ENCODE measurements at places on chromosomes 12 and 14.

- DNase-seq = no peak
Measured at GRCh38 chr14:92635031-92635430, 113.4 kb downstream of the LGMN start.

DNA sequence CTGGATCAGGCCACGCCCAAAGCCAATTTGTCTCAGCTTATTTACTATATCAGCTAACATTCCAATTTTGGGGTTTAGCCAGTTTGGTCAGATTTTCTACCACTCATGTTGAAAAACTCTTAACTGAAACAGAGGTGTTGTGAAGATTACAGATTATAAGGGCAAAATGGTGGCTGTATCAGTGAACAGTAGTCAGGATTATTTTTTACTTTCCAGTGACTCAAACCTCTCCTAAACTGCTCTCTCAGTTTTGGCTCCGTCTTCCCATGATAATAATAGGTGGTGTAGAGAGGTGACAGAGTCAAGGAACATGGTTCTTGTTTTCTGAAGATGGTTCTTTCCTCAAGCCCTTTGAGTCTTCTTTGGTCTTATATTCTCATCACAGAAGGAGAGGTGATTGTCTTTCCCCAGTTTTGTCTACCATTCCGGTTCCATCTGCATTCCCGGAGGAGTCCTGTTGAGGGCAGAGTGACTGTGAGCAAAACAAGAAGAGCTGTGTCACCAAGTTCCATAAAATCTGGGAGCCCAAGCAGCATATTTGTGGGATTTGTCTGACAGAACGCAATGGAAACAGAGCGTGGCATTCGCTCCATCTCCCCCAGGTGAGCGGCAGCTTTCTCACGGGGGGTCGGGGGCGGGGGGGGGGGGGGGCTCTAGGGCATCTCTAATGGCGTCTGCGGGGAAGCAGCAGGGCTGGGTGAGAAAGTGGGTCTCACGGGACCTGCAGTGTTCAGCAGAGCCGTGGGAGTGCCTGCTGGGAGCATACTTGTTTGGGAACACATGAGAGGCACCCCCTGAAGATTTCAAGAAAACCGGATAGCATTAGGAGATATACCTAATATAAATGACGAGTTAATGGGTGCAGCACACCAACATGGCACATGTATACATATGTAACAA lies 59.1 kb downstream of the TBC1D30 start:
- no peak for DNase-seq

- no peak for DNase-seq
Measured at GRCh38 chr12:120037851-120038250, 48.8 kb downstream of the BICDL1 start.

- DNase-seq = no peak
Measured at GRCh38 chr14:77985211-77985615, 185.0 kb upstream of the NRXN3 start.

DNA sequence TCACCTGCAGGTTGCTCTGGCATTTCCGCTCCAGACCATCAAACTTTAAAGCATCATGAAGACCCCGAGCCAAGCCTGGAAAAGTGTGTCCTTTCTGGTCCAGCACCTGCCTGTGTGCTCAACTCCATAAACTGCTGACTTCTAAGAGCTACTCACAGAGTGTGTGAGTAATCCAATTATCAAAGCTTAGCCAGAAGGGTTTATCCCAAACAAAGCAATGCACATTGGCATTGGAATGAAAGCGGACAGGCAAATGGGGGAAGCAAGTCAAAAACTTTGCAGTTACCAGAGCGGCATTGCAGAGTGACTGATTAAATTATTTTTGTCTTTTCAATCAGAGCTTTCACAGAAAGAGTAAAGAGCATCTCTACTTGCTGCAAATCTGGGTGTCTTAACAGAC lies 1262.4 kb upstream of the SEL1L start:
- no peak for DNase-seq

DNA sequence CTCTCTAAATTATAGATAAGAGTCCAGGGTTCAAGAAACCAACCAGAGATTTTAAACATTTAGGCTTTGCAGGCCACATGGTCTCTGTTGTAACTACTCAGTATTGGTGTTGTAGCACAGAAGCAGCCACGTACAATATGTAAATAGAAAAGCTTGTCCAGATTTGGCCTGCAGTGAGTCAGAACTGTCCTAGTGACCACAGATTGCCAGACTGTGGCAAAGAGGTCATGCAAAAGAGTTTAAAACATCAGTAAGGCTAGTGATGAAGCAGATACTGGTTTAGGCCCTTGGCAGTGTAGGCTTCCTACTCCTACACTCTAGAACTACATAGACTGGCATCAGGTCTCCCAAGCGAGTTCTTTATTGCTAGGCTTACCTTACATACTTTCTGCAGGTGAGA lies 117.6 kb upstream of the GARIN6 start:
- no peak for DNase-seq

GRCh38 chr12:40031965-40032364 lies 73.9 kb downstream of the SLC2A13 start:
- DNase-seq = no peak

- DNase-seq = no peak
Measured at GRCh38 chr12:12436831-12437345, 80.0 kb downstream of the BORCS5 start.

GRCh38 chr12:32398816-32399369 lies 465 bp upstream of the FGD4 start:
- no peak for DNase-seq

DNA sequence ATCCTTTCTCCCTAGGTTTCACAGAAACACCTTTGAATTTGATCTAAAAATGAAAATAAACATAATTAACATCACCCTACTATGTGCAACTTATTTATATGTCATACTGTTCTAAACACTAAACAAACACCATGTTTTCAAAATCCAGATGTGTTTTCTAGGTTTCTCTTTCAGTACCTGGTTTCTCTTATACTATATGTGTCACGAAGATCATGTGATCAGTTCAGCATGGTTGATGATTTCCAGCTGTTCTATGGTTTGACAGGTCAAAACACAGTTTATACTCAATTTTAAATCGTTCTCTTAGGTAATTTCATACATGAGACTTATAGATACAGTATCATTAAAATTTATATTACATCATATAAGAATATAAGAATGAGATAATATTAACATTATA lies 373.1 kb downstream of the SOX5 start:
- DNase-seq = no peak

DNA sequence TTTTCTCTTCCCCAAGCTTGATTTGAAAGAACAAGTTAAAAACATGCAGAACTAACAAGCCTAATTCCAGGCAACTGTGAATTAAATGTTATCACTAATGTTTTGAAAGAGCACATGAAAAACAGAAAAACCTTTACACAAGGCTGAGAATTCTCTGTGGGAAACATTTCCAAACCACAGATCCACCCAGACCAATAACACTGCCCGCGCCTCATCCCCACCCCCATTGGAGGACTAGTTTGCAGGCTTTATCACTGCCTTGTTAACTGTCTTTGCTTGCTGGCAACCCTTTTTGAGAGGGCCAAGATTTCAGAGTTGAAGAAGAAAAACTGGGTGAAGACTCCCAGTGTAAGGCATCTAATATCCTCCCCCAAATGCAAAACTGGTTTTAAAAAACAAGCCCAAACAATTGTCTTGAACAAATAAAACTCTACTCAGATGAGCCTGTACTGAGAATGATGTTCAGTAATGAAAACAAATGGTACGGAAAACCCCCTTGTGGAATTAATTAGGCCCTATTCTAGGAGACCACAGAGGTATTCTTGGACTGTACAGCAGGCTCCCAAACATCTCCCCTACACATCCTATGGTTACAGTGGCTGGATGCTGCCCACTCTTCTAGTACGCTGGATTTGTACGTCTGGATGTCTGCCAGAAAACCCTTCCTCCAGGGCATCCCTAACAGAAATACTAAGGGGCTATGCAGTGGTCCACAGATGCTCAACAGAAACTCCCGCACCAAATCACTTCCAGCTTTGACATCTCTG lies 5.8 kb downstream of the MAX start:
- DNase-seq = no peak

GRCh38 chr12:80794551-80794950 lies 77.8 kb downstream of the MYF5 start:
- DNase-seq = no peak

GRCh38 chr14:67620217-67620785 lies 581 bp downstream of the ARG2 start:
- DNase-seq = no peak

GRCh38 chr12:55742719-55743405 lies at the start of gene GDF11:
Gene GDF11 (plus strand): TSS chr12:55743122. CDS start chr12:55743317, 195 bp downstream.
- peak; percentile 37 for DNase-seq

DNA sequence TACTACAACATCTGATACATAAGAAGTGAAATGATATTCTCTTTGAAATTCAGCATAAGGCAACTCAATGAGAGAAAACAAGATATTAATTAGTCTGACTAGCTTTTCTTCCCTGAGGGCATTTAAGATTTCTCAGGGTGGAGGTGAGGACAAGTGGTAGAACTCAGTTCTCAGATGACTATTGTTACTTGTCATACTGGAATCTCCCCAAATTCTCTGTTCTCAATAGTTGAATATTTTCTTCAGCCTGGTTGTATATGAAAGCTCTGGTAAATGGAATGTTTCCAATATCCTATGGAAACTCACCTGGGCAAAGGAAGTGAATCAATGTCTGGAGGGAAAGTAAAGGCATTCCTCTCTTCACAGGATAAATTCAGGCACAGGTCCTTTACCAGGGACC lies 18.2 kb upstream of the ITGA5 start:
- DNase-seq = no peak

DNA sequence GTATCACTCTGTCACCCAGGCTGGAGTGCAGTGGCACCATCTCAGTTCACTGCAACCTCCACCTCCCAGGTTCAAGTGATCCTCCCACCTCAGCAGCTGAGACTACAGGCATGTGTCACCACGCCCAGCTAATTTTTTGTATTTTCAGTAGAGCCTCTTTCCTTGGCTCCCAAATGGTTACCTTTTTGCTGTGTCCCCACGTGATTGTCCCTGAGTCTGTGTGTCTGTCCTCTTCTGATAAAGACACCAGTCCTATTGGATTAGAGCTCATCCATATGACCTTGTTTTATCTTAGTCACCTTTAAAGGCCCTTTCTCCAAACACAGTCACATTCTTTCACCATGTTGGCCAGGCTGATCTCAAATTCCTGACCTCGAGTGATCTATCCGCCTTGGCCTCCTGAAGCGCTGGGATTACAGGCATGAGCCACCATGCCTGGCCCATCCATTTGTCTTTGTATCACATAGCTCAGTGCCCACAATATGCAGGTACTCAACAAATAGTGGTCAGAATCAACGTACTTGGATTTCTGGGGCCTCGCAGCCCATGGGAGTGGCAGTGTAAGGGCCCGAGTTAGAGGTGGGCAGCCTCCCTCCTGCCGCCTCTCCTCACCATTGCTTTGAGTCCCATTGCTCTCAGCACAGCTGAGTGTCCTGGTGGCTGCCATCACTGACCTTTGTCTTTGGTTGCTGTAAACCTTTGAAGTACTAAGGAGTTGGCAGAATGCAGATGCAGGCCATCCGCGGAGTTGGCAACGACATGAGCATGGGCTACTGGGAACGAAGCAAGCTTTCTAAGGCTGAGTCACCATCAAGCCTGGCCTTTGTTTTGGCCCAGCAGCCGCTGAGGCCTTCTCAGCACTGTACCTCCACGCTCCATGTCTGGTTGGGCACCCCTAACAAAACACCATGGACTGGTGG lies 9.3 kb downstream of the TPCN1 start:
- no peak for DNase-seq

DNA sequence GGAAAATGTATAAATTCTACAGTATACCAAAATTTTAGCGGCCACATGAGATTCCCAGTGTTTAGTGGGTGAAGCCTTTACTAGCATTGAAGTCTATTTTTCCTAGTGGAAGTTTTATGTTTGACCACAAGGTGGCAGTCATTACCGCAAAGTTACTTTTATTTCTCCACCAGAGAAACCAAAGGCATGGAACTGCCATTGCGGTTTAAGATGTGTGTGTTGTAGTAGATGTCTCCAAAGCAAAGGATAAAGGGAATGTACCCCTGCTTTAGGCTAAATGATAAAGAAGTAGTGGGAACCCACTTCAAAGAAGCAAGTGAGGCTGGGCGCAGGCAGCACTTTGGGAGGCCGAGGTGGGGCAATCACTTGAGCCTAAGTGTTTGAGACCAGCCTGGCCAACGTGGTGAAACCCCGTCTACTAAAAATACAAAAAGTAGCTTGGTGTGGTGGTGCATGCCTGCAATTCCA lies 140.5 kb downstream of the PRKCH start:
- no peak for DNase-seq

DNA sequence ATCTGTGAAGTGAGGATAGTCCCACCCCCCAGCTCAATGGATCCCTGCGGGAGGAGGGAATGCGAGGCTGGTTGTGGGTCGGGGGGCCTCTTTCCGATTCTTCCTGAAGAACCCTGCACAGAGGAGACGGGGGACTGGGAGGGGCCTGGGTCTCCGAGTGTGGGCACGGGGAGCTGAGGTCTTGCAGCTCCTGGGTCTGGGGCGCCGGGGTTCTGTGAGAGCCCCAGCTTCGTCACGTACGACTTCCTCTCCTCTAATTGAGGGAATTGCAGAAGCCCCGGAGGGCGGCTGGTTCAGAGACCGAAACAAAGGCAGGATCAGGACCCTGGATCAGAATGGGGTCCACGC lies 66.6 kb downstream of the DIO3 start:
- DNase-seq = no peak

DNA sequence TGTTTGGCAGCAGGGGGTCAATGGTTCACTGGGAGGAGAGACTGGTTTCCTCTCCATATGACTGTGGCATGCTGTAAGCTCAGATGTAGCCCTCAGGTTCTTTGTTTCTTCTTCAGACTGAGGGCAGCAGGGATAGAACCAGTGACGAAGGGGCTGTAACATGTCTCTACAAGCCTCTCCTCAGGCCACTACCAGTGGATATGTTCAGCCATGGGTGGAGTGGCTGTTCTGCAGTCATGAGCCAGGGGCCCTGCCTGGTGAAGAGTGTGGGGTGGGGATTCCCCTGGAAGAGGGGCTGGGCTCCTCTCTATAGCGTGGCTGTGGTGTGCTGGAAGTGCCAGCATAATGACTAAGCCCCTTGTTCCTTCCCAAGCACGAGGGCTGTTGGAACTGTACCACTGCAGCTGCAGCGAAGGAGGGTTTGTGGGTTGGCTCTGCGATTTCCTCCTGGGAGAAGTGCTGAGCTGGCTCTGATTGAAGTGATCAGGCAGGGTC lies 55.8 kb downstream of the CMAS start:
- DNase-seq = no peak

GRCh38 chr14:31207287-31207754 lies 272 bp downstream of the HECTD1 start:
- DNase-seq = peak; percentile 59
